CD4-positive, alpha-beta T cell treated with Interleukin-1 beta for 1 hour (primary cell): ENCODE measurements at places on chromosomes 16 and 17.

DNA sequence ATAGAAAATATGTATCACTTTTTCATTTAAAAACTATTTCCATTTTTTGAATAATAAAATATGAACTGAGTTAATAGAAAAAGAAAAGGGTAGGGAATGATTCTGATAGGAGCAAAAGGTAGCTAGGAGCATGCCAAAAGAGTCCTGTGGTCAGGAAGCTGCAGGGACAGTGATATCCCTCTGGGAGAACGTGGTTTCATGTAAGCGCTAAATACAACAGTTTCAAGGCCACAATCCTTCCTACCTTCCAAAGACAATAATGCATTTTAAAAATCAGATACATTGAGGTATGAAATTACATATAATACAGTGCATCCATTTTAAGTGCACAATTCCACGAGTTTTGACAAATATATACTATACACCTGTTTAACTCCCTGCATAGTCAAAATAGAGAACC, 55.8 kb downstream of the CCDC182 start:
- no peak for DNase-seq

GRCh38 chr17:11340803-11341202, 99.8 kb downstream of the SHISA6 start:
- no peak for DNase-seq

- DNase-seq = no peak
These were observed 7.6 kb upstream of the TPPP3 start for GRCh38 chr16:67400901-67401300.

- no peak for DNase-seq
These were observed 4.4 kb upstream of the ARMC7 start for GRCh38 chr17:75105126-75106080.

- no peak for DNase-seq
These were observed 134.8 kb upstream of the CDC42EP4 start for GRCh38 chr17:73446617-73447016.

GRCh38 chr17:41415411-41415810, 9.0 kb downstream of the KRT37 start:
- no peak for DNase-seq

- no peak for DNase-seq
These were observed 265.9 kb downstream of the WWOX start for GRCh38 chr16:78365366-78365765.

DNA sequence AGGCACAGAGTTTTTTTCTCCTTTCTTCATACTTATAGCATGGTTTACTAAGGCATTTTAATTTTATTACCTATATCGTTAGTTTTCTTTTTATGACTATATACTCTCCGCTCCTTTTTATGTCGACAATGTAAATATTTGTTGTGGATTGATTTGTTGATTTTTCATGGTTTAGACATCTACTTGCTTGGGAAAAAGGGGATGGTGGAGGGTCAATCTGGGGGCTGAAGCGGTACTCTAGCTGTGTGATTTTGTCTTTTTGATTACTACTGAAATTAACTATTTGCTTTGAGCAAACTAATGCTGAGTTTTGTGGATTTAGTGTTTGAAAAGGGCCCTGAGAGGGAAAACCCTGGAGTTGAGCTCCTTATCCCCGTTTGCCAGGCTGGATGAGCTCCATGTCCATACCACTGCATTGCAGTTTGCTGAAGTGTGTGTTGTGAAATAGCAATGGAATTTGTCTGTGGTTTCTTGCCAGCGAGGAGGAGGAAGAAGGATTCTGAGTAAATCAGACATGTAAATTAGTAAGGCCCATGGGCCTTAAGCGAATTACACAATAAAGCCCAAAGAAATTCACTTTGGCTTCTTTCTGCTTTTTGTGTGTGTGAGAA, 72.0 kb downstream of the FTO start:
- no peak for DNase-seq

DNA sequence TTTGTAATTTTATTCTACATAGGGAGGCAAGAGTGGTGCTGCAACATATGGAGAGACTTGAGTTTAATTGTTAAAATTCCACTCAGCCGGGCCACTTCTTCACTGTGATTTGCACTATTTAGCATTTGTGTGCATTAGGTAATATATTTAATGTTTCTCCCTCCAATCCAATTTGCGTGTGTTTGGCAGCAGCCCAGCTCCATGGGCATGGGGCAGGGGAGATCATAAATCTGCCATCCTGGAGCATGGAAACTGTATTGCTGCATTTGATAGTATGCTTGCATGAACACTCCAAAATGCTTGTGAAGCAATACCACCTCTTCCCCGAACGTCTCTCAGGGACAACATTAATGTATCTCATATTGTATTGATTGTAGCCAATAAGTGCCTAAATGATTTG, 339.1 kb upstream of the RBFOX1 start:
- DNase-seq = no peak

DNA sequence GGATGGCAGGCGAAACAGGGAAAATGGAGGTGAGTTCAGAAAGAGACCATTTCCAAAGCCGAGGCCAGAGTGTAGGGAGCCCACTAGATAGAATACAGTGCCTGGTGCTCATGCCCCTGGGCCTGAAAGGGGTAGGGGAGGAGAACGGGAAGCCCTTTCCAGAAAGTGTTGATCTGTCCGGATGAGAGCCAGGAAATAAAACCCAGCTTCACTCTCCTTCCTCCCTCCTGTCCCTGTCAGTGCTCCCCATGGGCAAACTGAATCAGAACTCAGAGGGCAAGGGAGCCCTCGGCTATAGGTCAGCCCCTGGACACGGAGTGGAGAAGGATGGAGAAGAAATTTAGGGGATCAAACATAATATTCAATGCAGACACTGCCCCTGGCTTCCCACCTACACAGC, 57.7 kb upstream of the RPL38 start:
- no peak for DNase-seq

- DNase-seq = no peak
These were observed 16.1 kb upstream of the C16orf54 start for GRCh38 chr16:29761882-29762281.

DNA sequence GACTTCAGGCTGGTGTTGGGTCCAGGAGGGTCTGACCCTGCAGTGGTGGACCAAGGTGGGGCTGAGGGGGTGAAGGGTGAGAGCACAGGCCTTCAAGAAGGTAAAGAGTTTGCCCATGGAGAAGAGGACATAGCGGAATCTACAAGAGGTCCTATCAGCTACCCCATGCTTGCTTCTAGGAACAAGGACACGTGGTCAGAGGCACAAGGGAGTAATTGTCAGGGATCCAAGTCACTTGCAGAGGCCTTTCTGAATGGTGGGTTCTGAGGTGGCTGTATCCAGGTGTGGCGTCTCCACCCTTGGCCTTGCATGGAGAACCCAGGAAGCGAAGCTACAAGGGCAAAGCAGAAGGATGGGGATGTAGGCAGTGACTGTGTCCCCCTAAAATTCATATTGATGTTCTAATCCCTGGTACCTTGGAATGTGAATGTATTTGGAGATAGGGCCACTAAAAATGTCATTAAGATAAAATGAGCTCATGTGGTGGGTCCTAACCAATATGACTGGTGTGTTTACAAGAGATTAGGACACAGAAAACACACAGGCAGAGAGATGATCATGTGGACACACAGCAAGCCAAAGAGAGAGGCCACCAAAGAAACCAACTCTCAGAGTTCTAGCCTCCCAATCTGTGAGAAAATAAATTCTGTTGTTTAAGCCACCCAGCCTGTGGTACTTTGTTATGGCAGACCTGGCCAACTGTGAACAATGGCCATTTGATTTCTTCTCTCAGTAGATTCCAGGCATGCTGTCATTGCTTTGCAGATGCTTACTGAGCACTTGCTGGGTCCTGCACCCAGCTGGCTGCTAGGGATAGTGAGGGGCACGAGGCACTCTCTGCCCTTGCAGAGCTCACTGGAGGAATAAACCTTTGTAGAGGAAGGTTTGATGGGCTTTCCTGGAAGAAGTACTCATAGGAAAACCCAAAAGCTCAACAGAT, 75.8 kb downstream of the UTP18 start:
- no peak for DNase-seq

DNA sequence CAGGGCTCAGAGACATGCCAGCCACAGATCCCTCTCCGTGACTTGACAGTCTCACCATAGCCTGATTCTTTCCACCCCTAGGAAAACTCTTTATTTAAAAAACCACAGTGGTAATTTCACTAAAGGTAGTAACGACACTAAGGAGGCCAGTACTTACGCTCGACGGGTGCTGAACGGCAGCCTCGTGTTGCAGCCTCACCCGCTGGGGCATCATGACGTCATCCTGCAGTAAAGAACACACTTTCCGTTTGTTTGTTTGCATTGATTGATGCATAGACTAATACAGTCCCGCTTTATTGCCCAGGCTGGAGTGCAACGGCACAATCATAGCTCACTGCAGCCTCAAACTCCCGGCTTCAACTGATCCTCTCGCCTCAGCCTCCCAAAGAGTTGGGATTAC, 65.1 kb upstream of the METRNL start:
- no peak for DNase-seq

DNA sequence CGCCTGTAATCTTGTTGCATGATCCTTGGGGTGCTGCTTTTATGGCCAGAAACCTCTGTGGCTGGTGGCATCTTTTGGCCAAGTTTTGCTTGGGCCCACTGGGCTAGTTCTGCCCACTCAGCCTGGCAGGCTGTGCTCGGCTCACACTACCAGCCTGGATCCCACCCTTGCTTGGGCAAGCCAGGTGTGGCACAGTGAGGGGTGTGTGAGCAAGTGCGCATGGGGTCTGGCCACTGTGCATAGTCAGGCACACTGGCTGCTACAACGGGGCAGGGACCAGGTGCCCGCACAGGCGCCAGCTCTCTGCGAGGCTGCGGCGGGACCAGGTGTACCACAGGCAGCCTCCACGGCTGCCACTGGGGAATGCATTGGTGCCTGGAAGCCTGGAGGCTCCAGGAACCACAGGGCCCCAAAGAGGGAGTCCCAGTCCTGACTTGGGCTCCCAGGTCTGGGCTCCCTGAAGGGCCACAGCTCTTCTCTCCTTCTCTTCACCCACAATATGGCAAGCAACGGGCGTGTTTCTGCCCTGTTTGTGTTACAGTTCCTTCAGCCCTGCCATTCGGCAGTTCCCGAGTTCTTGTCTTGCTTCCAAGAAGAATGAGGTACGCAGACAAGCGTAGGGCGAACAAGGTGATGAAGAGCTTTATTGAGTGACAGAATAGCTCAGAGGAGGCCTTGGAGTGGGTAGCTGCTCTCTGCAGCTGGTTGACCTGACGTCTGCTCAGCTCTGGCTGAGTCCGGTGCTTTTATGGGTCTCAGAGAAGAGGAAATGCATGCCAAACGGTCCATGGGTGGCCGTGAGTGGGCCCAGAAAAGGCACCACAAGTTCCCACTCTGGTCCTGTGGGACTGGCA, 26.7 kb upstream of the PRM1 start:
- no peak for DNase-seq

DNA sequence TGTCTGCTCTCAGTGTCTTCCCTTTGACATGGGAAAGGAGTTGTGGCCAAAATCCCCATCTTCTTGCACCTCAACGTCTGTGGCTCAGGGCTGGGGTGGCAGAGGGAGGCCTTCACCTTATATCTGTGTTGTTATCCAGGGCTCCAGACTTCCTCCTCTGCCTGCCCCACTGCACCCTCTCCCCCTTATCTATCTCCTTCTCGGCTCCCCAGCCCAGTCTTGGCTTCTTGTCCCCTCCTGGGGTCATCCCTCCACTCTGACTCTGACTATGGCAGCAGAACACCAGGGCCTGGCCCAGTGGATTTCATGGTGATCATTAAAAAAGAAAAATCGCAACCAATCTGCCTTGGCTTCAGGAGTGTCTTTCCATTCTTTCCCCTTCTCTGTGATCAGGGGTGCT, 918 bp upstream of the MRM1 start:
- DNase-seq = no peak

- DNase-seq = no peak
These were observed 222.5 kb upstream of the GSE1 start for GRCh38 chr16:85390511-85391174.

- no peak for DNase-seq
These were observed 2046.8 kb downstream of the TP53TG3F start for GRCh38 chr16:35506018-35506897.

DNA sequence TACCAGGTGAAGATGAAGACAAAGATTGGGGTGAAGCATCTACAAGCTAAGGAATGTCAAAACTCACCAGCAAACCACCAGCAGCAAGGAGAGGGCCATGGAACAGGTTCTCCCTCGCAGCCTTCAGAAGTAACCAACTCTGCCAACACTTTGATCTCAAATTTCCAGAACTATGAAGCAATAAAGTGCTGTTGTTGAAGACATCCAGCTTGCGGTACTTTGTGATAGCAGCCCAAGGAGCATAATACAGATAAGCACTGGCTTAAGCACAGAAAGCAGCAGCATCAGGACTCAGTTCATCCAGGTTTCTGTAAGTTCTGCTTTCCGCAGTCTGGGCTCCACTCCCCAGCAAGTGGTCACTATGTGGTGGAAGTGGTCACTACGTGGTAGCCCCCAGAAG, 16.0 kb upstream of the CDRT4 start:
- DNase-seq = no peak

GRCh38 chr16:22402191-22402590, 27.8 kb upstream of the CDR2 start:
- no peak for DNase-seq

DNA sequence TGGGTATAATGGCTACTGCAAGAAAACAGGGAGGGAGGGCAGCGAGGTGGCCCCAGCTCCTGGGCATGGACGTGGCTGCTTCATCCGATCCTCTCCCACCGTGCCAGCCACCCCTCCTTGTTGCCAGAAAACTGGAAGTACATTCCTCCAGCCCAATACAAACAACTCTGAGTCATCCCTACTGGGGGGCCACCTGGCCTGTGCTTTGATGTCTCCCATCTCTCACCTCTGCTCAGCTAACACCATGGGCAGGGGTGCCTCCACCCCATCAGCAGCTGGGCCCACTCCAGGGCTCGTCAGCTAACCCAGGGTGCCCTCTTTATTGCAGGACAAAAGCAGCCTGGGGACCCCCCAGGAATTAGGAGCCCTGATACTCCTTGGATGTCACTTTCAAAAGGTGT, 2.0 kb downstream of the RHBDF2 start:
- no peak for DNase-seq

- no peak for DNase-seq
These were observed 312.1 kb downstream of the SOX9 start for GRCh38 chr17:72432881-72433280.

DNA sequence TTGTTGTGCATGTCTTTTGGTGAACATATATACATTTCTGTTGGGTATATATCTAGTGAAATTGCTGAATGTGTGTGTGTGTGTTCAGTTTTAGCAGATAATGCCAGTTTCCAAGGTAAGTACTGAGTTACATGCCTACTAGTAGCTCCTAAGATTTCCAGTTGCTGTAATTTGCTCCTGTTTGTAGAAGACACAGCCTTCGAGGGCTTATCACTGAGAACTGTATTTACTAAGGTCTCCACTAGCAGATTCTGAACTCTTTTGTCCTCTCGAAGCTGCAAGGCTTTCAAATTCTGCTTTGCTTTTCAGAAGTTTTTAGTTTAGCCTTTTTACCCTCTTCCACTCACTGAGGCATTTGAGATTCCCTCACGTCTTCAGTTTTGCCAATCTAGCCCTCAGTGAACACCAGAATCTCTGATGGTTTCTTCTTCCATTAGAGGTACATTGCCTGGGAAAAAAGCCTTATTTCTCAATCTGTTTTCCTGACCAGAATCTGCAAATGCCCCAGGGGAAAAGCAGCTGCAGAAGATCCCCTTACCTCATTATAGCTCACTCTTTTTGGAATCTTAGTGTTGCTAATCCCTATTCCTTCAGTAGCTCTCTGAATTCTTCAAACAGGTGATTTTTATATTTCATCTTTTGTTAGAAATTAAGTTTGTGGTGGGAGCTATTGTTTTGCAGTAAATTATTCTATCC, 52.9 kb downstream of the NF1 start:
- no peak for DNase-seq
